ENCODE measurements at places on chromosomes 7 and 10.

GRCh38 chr7:142420554-142421362, 162.9 kb upstream of the PRSS58 start:
- DNase-seq, result no peak

GRCh38 chr10:55091691-55092328, 290.8 kb upstream of the PCDH15 start:
- no peak for DNase-seq

DNA sequence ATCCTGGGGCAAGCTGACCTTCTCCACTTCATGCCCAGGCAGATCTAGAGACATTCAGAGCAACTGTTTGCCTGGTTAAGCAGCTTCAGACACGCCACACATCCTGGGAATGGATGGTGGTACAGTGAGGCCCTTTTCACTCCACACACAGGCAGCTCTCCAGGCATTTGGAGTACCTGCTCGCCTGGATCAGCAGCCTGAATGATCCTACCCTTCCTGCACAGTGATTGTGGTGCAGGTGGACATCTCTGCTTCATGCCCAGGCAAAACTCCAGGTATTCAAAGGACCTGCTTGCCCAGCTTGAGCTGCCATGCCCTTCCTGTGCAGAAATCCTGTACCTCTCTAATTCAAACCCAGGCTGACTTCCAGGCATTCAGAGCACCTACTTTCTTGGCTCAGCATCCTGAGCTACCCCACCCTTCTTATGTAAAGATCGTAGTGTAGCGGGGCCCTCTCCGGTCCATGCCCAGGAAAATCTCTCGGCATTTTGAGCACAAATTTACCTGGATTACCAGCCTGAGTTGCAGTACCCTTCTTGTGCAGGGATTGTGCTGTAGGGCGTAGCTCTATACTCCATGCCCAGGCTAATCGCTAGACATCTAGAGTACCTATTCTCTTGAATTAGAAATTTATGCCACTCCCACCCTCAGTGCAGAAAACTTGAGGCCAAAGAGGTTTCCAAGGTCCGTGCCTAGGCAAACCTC, 972.8 kb downstream of the ANKRD7 start:
- no peak for DNase-seq

DNA sequence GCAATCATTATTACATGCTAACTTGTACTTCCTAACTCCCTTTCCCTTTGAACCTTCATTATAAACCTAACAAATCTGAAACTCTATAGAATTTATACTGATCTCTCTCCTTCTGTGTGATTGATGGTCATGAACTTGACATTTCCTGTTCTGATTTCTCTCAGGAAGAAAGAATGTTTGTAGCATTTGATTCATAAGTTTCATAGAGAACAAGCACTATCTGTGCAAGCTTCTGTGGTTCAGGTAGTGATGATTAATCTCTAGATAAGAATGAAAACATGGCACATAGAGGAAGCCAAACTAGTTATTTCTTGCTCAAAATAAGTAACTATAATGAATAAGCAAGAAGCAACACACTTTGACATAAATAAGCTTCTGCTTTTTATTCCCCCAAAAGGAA, 34.2 kb downstream of the TFPI2 start:
- no peak for DNase-seq

DNA sequence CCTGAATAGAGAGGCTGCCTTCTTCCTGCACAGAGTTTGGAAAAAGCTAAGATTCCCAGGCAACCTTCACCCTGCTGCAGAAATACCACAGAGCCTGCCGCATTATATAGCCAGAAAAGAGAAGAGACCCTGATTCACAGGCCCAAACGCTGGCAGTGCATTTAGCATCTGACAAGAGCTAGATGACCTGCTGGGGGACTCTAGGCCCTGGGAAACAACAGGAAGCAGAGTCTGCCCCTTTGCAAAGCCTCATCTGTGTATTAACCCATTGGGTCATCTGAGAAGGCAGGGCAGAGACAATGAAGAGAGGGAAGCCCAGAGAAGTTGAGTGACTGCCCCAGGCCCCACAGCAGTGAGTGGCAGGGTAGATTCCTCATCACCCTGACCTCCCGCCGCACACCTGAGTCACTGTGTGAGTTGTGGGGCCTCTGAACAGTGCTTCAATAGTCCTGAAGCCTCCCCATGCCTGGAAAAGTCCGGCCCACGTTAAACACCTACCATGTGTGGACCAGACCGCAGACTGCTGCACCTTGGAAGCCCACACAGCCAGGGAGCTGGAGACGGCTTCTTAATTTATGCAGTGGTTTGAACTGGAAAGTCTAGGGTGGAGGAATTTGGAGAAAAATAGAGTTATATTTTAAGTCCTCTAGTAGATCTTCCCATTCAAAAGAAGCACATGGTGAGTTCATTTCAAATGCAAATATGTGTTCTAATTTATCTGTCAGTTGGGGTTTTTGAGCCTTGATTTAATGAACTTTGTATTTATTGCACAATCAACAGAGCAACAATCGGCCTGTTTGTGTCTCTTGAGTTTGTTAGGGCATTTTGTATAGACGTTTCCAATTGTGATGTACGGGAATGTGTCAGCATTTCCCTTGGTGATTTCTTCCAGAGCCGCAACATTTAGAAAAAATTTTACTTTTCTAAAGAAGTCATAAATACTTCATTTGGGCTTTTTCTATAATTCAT, 80.4 kb upstream of the GPR26 start:
- DNase-seq, result no peak

DNA sequence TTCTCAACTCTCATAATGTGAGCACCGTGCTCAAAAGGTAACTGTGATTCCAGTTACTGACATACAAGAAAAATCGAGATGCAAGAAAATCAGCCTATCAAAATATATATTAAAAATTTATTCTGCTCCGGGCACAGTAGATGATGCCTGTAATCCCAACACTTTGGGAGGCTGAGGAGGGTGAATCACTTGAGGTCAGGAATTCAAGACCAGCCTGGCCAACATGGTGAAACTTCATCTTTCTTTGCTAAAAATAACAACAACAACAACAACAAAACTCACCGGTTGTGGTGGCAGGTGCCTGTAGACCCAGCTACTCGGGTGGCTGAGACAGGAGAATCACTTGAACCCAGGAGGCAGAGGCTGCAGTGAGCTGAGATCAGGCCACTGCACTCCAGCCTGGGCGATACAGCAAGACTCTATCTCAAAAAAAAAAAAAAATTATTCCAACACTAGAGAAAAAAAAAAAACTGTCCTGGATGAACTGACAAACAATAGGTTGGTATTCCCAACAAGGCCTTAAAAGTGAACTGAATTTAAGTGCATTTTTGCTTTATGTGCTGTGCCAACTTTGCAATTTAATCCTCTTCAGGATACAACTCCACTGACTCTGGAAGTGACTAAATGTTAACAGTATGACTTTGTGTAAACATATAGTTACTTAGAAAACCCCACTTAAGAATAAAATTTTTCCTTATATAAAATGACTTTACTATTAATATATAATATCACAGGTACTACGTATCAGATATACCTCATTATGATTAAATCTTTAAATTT, 51.1 kb downstream of the JMJD1C start:
- DNase-seq, result no peak

DNA sequence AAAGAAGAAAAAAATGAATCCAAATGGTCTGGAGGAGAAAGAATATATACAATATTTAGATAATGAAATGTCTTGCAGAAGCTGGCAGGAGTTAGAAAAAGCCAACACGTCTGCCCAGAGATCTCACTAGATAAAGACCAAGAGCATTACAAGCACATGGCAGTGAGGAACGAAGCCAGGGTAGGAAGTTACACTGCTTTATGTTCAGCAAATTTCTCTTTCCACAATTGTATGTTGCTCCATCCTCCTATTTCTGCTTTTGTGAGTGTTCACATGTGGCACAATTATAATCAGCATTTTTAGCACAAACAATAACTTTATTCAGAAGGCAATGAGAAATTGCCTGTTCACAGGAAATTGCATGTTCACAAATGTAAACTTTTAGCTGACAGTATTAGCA, 53.7 kb downstream of the LRRC17 start:
- no peak for DNase-seq

GRCh38 chr7:2063563-2064260, 169.0 kb downstream of the MAD1L1 start:
- DNase-seq, result no peak

- DNase-seq, result no peak
Measured at GRCh38 chr7:29113384-29114102, 32.8 kb downstream of the CPVL start.

- DNase-seq, result no peak
Measured at GRCh38 chr10:108275895-108276685, 1111.6 kb upstream of the SORCS1 start.

DNA sequence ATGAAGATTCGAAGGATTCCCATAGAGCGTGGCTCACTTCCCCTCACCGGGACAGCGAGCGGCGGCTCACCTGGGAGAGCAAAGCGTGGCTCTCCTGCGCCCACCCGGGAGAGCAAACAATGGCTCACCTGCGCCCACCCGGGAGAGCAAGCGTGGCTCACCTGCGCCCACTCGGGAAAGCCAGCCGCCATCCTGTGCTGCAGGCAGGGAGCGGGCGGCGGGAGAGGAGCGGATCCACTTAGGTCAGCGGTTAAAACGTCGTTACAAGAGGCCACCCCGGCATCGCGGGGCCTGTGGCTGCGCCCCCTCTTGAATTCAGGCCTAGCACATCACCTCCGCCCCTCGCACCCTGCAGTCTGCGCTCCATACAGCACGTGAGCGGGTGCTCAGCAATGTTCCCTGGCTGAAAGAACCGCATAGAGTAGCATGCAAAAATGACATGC, 461 bp upstream of the FIGNL1 start:
- DNase-seq, result no peak

DNA sequence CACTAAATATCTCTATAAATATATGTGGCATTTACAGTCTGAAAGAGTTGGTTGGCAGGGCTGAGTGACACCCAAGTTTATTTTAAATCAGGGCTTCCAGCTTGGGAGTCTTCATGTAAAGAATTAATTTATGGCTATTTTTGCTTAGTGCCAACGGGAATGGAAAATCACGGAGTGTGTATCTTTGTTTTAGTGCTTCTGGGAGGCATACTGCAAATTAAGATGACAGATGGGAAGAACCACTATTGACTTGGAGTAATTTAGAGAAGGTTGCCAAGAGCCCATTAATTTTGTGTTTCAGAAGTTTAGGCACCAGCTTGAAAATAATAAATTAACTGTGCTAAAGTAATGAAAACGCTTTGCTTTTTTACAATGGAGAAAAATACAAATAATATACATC, 135.2 kb downstream of the GPR37 start:
- no peak for DNase-seq

GRCh38 chr7:51456-52068, 140.8 kb upstream of the FAM20C start:
- no peak for DNase-seq

- DNase-seq, result no peak
Measured at GRCh38 chr7:24504040-24504439, 69.2 kb upstream of the PALS2 start.

GRCh38 chr7:150751702-150752101, 14.5 kb downstream of the GIMAP5 start:
- DNase-seq, result no peak

DNA sequence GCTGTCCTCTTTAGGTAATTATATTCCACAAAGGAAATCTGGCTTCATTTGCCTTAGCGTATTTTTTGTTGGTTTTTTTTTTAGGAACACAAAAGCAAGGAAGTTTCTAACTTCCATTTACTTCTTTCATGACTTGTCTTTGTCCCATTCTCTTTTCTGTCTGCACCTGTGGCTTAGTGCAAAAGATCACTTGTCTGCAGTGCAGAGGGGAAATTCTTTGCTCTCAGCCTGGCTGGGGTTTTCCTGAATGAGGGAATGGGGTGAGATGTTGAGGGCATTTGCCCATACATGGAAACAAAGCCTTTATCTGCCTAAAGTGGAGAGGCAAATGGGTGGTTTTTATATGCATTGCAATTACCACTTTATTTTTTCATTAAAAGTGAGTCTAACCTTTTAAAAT, 361.1 kb upstream of the IGFBP3 start:
- DNase-seq, result no peak

DNA sequence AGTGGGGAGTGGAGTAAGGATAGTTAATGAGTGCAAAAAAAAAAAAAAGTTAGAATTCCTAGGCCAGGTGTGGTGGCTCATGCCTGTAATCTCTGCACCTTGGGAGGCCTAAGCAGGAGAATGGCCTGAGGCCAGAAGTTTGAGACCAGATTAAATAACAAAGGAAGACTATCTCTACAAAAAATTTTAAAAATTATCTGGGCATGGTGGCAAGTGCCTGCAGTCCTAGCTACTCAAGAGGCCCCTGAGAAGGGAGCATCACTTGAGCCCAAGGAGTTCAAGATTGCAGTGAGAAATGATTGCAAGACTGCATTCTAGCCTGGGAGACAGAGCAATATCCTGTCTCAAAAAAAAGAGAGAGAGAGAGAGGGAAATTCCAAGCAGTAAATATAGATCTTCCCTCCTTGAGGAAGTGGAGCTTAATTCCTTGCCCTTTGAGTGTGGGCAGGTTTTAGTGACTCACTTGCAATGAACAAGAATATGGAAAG, 19.5 kb upstream of the CSTF2T start:
- DNase-seq, result no peak

DNA sequence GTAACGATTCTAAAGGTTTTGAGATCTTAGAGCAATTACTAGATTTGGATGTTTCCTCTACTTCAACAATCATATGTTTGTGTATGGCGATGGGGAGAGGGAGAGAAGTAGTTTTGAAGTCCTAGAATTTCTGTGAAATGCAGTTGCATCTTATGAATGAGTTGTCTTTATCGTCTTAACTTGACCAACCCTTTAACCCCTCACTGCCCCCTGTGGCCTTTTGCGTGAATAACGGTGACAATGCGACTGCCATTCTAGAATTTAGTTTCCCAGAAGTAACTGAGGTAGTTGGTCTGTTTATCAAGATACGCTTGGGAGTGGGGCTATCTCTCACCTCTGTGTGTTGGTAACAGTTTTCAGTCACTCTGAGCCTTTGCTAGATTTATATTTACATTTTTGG, 204.6 kb downstream of the HDAC9 start:
- no peak for DNase-seq

DNA sequence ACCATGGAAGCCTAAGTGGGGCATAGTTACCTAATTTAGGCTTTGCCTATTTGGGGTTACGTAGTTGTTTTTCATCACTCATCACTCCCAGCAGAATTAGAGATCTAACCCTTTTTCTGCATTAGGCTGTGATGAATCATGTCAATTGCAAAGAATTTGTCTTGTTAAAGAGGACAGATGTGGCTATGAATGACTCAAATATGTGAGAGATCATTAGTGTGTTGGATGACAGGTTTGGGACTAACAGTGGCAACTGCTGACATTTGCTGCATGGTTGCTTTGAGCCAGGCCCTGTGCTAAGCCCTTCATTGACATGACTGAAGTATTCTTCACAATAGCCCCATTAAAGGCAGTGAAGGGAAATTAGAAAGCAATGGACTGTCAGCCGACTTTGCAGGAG, 83.4 kb upstream of the BMPER start:
- no peak for DNase-seq

DNA sequence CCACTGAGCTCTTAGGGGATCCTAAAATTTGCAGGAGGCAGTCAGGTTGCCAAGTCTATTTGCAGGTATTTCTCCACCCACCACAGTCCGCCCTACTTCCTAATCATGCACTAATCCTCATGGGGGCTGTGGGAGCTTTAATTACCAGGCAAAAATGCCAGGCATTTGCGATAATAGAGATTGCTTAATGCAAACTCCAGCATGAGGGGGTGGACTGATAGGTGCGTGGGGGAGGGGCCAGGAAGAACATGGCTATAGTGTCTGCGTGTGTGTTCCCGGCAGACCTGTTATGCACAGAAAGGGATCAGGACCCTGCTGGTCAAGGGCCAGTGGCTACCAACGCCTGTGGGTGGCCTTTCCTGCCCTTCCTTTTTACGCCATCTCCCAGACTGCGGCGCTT, 15.6 kb upstream of the AQP1 start:
- no peak for DNase-seq
